ENCODE measurements at places on chromosomes 11 and 22.
A peak's percentile ranks its signal among the peaks of the same experiment; 100 is the strongest.

GRCh38 chr22:40198733-40199132 lies 21.0 kb downstream of the TNRC6B start:
- no peak for DNase-seq

DNA sequence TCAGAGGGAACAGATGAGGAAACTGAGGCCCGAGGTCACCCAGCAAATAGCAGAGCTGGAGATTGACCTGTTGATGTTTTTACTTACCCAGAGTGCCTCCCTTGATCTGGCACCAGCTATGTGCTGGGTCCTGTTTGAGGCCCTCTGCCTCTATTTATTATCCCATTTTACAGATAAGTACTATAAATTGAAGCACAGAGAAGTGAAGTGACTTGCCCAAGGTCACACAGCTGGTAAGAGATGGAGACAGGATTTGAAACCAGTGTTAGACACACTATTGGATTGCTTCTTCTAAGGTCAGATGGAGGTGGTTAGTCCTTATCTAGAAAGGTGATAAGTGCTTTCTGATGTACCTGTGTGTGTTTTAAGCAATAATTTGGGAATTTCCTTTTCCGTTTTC lies 13.5 kb downstream of the SGSM1 start:
- no peak for DNase-seq

GRCh38 chr11:57622263-57622662 lies 24.8 kb downstream of the SERPING1 start:
- no peak for DNase-seq

- no peak for DNase-seq
Observed at GRCh38 chr11:27456140-27456794, 16.3 kb downstream of the LGR4 start.

DNA sequence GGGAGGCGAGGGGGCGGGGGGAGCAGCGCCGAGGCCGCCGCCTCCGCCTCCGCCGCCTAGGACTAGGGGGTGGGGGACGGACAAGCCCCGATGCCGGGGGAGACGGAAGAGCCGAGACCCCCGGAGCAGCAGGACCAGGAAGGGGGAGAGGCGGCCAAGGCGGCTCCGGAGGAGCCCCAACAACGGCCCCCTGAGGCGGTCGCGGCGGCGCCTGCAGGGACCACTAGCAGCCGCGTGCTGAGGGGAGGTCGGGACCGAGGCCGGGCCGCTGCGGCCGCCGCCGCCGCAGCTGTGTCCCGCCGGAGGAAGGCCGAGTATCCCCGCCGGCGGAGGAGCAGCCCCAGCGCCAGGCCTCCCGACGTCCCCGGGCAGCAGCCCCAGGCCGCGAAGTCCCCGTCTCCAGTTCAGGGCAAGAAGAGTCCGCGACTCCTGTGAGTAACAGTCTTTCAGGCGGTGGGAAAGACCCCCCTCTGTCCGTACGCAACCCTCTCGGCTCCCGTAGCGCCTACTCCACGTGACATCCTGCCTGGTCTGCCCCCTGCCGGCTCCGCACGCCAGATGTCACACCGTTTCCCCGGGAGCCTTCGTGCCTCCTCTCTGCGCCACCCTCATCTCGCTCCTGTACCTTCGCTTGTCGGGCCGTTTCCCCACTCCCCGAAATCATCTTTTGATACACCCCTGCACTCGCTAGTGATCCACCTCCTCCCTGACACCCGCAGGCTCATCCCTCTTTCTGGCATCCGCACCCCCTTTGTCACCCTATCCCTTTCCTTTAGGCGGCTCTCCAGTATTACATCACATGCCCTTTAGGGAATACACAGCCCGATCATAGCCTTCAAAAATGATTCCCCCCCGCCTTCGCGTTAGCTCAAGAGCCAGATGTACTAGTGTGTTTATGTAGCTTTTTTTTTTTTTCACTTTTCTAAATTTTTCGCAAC lies 598 bp downstream of the ZFP91 start:
- DNase-seq, result peak; percentile 84

DNA sequence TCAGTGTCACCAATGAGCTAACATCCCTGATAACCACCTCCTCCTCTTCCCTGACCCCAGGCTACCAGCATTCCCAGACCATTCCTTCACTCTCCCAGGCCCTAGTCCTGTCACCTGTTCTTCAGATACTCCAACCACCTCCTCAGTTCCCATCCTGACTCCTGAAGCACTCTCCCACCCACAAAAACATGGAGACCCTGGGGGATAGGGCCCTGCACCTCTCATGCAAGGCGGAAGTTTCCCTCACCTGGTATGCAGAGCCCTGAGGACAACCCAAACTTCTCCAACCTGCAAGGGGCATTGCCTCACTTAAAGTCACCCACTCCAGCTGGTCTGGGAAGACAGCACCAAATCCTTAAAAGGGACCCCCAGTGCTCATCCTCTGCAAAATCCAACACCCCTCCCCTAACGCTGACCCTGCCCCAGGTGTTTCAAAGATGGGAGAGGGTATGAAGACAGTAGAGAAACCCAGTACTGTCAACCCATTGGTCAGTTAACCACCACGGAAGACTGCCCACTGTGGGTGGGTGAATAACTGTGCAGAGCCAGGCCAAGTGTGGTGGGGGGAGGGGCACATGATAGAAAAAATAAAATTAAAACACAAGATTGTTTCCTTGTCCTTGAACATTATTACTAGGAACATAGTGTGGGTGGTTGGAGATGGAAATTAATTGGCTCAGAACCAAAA lies 1.4 kb downstream of the TNKS1BP1 start:
- no peak for DNase-seq

- peak; percentile 48 for DNase-seq
Observed at GRCh38 chr11:44388828-44389657, 79.1 kb upstream of the ALX4 start.

- no peak for DNase-seq
Observed at GRCh38 chr11:17012179-17012578, 2.0 kb downstream of the PLEKHA7 start.

GRCh38 chr11:32429477-32429876 lies 5.9 kb downstream of the WT1 start:
- DNase-seq, result no peak

DNA sequence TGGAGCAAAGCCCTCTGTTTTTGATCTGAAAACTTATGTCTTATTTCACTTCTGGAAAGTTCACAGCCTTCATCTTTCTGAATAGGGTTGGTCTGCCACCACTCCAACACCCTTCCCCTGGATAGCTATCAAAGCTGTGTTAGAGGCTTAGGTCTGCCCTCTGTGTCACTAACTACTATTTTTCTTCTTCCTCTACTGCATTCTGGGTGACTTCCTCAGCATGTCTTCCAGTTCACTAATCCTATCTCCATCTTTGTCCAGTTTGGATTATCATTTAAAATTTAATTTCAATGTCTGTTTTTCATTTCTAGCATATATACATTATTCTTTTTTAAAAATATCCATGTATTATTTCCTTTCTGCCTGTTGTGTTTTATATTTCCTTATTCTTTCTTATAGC lies 84.6 kb downstream of the ZNRF3 start:
- no peak for DNase-seq

- peak; percentile 25 for DNase-seq
Observed at GRCh38 chr11:20443596-20443995, 56.1 kb downstream of the PRMT3 start.

DNA sequence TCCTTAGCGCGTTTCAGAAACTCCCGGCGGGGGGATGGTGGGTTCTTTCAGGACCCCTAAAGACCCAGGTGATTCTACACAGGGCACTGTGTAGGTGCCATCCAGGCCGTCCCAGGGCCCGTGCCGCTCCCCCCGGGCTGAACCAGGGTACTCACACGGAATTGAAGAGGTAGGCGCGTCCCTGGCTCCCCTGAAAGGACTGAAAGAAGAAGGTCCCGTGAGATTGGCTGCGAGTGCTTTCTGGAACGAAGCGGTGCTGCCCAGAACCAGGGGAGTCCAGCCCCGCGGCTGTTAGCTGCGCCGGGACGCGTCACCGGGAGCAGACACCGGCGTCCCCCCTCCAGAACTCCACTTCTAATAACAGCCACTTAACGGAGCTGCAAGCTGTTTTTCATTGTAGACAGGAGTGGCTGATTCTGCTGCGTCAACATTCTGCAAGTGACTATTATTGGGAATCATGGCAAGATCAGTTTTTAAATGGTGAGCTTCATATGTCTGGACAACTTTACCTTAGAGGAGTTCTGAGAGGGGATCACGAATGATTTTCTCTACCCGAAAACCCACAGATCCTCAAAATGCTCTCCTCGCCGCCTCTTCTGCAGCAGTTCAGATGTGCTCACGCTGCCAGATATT lies 31.8 kb downstream of the YPEL1 start:
- no peak for DNase-seq

Measured in cerebellar cortex (tissue), 1 donor.